ENCODE measurements at places on chromosomes 5 and 9.
A peak's percentile ranks its signal among the peaks of the same experiment; 100 is the strongest.

GRCh38 chr5:24598956-24599355 lies 45.8 kb downstream of the CDH10 start:
- DNase-seq = no peak

- DNase-seq = no peak
Measured at GRCh38 chr9:128349772-128350171, 9.4 kb downstream of the SLC27A4 start.

GRCh38 chr9:89425921-89426383 lies 72.0 kb downstream of the SEMA4D start:
- DNase-seq = no peak

GRCh38 chr9:20620650-20621470 lies 1.4 kb downstream of the MLLT3 start:
- DNase-seq = peak; percentile 77

- DNase-seq = no peak
Measured at GRCh38 chr5:8396756-8397155, 527.8 kb downstream of the MTRR start.

DNA sequence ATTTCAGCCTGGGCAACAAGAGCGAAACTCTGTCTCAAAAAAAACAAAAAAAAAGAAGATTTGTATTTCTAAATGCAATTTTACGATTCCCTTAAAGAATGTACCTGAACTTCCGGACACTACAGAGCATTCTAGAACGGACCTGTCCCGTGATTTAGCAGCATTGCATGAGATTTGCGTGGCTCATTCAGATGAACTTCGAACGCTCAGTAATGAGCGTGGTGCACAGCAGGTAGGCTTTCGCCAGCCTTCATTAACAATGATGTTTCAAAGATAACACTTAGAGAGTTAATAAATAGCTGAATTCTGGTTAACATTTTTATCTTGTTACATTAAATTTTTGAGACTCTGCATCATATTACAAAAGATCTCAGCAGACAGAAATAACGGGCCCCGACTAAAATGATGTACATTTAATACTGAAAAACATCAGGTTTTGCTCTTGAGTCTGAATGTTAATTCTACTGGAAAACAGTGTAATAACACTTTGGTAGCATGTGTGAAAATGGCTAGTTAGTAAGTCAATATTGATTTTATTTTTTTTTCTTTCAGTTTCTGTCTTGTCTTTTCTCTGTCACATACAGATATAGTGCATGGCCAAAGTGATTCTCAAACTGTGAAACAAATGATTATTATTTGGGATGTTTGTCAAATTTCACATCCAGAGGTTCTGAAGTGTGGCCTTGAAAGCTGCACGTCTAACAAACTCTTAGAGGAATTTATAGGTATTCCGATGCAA lies 23.3 kb downstream of the CCNH start:
- DNase-seq = no peak

GRCh38 chr5:131221008-131221703 lies 42.7 kb upstream of the CDC42SE2 start:
- no peak for DNase-seq

DNA sequence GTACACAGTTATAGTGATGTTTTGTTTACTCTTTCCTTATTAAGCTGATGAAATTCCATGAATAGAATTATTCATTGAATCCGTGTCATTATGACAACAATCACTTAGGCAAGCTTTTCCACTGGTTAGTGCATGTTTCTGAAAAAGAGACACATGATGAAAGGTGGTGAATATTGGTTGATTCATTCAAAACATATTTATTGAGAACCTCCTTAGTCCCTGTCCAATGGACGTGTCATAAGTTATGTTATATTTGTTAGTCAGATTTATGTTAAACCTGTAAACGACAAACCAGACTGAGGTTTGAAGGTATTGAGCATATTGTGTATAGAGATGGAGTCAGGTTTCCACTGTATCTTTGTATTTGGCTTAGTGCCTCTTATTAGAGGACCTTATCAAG lies 1888.9 kb upstream of the CDH6 start:
- no peak for DNase-seq

GRCh38 chr5:79505138-79505537 lies 8.8 kb downstream of the HOMER1 start:
- DNase-seq = no peak

GRCh38 chr5:138502121-138502520 lies 36.8 kb downstream of the EGR1 start:
- DNase-seq = no peak

GRCh38 chr5:135551593-135552447 lies 16.1 kb upstream of the NEUROG1 start:
- DNase-seq = peak; percentile 53

- DNase-seq = no peak
Measured at GRCh38 chr5:133694181-133694831, 82.0 kb upstream of the FSTL4 start.

GRCh38 chr9:81517954-81518353 lies 171.4 kb downstream of the TLE1 start:
- no peak for DNase-seq

GRCh38 chr9:100595391-100596199 lies 17.7 kb downstream of the CAVIN4 start:
- DNase-seq = peak; percentile 23

- no peak for DNase-seq
Measured at GRCh38 chr5:173833196-173833985, 54.8 kb upstream of the CPEB4 start.

DNA sequence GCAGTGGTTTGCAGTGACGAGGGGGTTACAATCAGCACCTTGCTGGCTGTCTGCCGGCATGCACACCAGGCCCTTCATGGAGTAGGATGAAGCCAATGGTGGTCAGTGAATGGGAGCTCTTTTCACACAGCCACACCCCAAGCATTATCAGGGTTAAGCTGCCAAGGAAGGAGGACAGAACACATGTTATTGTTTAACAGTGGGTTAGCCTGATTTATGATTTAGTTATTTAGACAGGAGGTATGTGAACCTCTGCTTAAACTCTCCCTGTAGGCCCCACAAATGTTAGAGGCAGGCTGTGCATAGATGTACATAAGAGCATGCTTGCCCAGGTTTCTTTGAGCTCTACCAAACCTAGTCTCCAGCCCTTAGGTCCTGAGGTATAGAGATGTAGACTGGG lies 262.9 kb downstream of the SPOCK1 start:
- DNase-seq = no peak

DNA sequence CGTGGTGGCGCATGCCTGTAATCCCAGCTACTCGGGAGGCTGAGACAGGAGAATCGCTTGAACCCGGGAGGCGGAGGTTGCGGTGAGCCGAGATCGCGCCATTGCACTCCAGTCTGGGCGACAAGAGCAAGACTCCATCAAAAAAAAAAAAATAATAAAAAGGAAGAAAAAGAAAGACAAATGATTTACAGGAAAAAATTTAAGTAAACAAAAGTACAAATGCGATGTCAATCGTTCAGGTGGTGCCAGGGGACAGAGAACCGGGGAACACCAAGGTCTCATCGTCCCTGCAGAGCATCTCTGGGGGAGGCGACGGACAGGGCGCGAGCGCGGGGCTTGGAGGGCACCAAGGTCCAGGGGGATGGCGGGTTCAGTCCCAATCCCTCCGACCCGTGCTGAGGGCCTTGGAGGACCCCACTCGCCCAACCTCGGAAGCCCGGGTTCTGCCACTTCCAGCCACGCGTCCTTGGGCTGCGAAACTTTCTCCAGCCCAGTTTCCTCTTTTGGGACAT lies 607 bp upstream of the HNRNPAB start:
- DNase-seq = no peak
